ENCODE measurements at places on chromosomes 5 and 9.
A peak's percentile ranks its signal among the peaks of the same experiment; 100 is the strongest.

DNA sequence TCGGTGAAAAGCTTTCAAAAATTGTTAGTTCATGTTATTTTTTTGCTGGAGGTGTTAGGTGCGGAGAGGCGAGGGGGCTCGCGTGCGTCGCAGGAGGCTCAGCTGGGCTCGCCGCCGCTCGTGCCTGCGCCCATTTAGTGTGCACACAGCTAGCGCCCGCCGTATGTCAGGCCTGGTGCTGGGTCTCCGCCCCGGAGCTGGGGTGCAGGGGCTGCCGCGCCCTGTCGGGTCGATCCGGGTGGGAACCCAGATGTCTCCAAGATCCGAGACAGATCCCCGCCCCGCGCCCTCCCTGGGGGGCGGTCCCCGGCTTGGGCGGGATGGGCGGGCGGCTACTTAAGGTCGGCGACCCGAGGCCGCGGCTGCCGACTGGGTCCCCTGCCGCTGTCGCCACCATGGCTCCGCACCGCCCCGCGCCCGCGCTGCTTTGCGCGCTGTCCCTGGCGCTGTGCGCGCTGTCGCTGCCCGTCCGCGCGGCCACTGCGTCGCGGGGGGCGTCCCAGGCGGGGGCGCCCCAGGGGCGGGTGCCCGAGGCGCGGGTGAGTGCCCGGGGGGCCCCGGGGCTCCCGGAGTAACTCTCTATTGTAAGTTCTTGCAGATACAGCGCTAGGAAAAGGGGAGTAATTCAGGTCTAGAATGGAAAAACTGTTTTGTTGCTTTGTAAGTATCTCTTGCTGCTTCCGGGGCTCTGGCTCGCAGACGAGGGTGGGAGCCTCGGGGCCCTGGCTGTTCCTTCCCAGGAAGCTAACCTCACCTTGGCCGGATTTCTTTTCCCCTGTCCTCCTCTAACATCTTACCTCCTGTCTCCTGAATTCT is 31.7 kb downstream of the GSN start:
- no peak for DNase-seq

GRCh38 chr9:135693265-135693664 is 6.0 kb downstream of the SOHLH1 start:
- DNase-seq, result no peak

DNA sequence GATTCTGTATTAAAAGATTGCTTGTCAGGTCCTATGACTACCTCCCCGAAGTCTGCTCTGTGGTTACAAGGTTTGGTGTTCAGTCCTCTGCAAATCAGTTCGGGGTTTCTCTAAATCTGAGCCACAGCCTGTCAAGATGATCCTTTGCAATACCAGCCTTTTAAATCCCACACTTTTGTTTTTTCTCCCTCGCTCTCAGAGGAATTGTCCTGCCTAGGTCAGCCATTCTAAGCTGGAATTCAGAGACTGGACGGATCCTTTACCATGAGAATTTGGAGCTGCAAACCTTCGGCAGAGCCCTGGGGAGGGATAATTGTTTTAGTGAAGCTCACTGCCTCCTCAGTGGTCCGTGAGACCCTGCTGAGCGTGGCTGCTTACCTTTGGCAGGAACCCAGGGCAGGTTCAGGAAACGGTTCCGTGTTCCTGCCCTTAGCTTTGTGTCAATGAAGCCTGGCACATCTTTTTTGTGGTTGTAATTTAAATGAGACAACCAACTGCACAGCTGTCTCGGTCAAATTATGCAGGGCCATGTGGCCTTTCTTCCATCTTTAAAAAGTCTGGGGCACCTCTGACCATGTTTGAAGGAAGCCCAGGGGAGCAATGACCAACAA is 47.2 kb downstream of the EBF1 start:
- no peak for DNase-seq

- DNase-seq, result no peak
These were observed 128.3 kb upstream of the C9orf72 start for GRCh38 chr9:27701587-27701986.

GRCh38 chr9:22138956-22139660 is 130.0 kb upstream of the CDKN2B start:
- DNase-seq, result no peak

DNA sequence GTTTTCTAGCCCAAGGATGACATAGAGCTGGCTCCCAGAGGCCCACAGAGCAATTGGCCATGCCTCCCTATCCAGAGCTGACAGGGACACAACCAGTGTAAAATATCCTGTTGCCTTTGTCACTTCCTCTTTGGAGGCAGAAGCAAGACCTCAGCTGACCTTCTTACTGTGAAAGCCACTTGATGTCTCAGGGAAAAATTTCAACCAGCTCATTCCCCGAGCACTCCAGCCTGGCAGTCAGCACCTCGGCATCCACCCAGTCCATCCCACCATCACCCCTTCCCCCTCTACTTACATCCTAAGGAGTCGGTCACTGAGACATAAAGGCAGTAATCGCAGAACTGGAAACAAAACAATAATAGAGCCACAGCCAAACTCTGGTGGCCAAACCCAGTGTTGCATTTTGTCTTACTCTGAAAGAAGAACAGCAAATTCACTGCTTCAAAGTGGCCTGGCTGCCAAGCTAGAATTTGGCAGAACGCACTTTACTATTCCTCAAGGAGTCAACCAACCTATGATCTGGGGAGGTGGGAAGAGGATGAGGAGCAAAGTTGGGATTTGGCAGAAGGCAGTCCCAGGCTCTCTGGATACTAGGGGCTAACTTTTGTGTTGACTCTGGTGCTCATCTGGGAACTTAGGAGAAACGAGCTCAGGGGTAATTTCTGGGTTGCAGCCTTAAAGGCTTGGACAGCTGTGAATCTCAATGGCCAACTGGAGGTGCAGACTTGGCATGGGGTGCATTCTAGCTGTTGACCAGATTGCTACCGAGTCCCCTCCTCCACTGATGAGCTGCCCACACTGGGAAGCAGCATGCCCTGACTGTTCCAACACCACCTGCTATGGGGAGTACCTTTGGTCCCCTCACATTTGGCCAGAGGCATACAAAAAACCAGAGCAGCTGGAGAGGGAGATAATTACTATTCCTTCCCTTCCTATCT is 13.6 kb downstream of the NIPAL4 start:
- DNase-seq, result no peak

GRCh38 chr5:119332978-119333401 is 22.8 kb upstream of the TNFAIP8 start:
- DNase-seq, result no peak

GRCh38 chr9:19440823-19441580 is 32.2 kb downstream of the ACER2 start:
- DNase-seq, result no peak

DNA sequence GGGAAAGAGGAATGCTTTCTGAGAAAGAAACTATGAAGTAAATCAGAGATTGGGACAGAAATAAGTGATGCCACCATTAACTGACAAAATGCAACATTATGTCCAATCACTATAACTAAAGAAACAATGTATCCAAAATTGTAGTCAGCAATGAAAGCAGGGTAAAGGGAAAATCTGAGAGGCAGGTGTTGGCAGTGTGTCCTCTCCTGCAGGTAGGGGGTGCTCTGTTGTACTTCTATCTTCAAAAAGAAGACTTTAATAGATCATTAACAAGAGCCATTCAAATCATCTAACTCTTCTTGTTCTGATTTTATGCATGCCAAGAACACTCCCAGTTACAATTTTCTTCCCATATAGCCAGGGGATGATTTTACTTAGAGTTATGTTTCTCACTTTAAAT is 1275.7 kb downstream of the PTPRD start:
- DNase-seq, result no peak

DNA sequence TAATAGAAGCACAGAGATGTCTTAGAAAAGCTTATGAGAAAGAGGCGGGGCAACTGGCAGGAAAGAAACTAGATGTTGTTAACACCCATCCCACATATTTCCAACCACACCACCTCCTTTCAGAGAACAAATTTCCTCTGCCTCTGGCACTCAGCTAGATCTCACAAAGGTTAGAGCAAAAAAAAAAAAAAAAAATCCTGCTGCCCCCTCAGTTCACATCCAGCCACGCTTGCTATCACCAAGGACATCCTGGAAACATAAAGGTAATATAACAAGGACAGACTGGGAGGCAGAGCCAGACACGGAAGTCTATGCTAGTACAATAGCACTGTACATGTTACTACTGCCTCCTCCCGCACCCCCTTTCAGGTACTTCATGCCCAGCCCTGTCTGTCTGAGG is 238.0 kb upstream of the PTGER4 start:
- no peak for DNase-seq

DNA sequence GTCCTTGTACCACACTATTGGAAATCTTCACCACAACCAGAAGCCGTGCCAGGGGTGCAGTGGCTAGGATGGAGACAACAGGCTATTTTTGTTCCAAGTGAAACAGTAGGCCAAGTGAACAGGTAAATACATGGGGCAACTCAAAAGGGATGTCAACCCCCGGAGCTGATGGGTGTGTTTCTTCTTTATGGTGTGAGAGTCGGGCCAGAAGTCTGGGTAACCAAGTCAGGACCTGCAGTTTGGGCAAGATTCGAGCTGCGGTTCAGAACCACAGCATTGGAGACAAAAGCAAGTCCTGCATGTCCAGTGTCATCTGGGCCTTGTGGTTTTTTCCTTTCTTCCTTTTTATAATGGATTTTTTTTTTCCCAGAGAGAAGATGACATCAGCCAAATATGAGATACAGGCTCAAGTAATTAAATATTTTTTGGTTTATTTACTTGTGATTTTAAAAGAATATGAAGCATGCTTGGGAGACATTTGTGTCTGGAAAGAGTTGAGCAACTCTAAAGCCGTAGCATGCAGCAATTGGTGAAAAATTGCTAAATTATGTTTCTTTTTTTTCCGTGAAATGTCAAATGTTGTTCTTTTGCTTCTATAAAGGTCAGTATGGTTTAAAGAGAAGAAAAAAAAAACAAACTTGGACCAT is 261.6 kb downstream of the ARRDC3 start:
- no peak for DNase-seq

DNA sequence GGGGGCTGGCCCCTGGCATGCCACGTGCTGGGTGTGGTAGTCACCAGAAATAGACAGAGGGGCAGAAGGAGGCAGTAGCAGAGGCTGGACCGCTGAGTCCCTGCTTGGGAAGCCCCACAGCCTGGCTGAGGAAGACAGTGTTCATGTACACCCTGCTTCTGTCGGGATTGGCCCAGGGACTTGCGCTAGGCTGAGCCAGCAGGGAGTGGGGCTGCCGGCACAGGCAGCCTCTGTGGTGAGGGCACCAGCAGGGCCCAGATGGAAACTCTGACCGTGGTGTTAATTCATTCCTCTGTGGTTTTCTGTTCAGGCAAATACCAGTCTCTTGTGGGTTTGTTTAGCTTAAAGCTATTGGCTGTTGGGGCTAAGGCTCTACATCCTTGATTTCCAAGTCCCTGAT is 108.6 kb upstream of the RAD23B start:
- DNase-seq, result no peak

DNA sequence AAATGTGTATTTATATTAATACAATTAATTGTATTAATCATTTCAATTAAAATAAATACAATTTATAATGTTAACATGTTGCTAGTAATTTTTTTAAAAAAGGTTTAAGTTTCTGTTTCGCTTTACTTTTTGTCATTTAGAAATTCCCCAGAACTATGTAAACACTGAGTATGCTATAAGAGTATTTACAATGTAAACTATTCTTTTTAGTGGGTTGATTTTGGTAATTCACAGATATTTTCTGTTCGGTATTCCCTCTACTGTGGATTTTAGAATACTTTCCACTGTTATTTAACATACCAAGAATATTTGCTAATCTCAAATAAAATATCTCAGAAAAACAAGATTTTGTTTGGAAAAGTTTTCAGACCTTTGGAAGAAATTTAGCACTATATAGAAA is 1564.4 kb downstream of the EFNA5 start:
- no peak for DNase-seq

- no peak for DNase-seq
These were observed 212.4 kb downstream of the HSD17B3 start for GRCh38 chr9:96089452-96090085.

DNA sequence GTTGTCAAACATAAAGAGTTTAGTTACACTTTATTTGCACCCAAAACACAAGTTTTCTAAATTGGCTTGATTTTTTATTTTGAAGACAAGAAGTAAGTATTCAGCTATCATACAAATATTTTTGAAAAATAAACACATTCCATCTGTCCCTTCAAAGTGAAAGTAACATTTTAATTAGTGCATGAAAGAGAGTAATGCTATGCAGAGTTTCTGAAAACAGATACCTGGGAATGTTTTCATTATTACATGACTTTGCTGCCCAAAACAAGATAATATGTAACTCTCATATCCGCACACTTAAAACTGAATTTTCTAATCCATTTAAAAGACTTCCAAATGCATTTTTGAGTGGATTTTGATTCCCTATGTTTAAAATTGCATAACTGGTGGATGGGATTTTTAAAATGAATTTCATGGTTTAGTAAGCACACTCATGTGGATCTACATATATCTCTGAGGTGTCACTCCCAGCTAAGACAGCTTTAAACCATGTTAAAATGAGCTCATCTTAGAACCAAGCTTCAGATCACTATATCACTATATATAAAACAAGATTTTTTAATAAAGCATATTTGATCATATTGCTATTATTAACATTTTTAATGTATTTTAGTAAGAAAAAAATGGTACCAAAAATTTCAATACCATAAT is 127.5 kb downstream of the ATPSCKMT start:
- no peak for DNase-seq

GRCh38 chr9:125752070-125752628 is 5.0 kb downstream of the PBX3 start:
- no peak for DNase-seq

- no peak for DNase-seq
These were observed 166.8 kb upstream of the MAP3K1 start for GRCh38 chr5:56648460-56649034.

DNA sequence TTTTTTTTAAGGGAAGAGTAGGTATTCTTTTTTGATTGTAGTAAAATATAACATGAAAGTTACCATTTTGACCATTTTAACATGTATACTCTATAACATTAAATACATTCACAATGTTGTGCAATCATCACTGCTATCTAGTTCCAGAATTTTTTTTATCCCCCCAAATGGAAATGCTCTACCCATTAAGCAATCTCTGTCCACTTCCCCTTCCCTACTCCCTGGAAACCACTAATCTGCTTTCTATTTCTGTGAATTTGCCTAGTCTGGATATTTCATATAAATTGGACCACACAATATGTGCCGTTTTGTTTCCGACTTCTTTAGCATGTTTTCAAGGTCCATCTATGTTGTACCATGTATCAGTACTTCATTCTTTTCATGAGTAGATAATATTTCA is 429.5 kb downstream of the TLE1 start:
- DNase-seq, result no peak

GRCh38 chr9:121784731-121785411 is 133.4 kb downstream of the DAB2IP start:
- DNase-seq, result peak; percentile 41

DNA sequence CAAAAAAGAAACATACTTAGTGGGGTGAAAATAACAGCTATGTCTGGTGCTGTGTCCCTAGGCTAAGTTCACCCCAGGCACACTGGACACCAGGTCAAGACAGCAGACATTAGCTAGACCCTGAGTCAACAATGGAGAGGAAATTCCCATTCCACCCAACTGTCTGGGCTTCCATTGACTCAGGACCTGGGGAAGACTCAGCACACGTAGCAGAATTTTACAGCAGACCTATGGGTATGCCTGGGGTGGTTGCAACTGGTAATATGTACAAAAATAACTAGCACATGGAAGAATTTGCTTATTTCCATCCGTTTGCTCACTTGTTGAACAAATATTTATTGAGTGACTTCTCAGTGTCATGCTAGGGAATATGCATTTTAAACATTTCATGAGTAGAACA is 117.0 kb downstream of the GAS1 start:
- DNase-seq, result no peak

All from brain pericyte (primary cell).